Keratinocyte (primary cell): ENCODE measurements at places on chromosomes 6 and 20.
A peak's percentile ranks its signal among the peaks of the same experiment; 100 is the strongest.

GRCh38 chr20:62428396-62429295 lies 1.3 kb upstream of the RBBP8NL start:
- DNase-seq, result no peak

DNA sequence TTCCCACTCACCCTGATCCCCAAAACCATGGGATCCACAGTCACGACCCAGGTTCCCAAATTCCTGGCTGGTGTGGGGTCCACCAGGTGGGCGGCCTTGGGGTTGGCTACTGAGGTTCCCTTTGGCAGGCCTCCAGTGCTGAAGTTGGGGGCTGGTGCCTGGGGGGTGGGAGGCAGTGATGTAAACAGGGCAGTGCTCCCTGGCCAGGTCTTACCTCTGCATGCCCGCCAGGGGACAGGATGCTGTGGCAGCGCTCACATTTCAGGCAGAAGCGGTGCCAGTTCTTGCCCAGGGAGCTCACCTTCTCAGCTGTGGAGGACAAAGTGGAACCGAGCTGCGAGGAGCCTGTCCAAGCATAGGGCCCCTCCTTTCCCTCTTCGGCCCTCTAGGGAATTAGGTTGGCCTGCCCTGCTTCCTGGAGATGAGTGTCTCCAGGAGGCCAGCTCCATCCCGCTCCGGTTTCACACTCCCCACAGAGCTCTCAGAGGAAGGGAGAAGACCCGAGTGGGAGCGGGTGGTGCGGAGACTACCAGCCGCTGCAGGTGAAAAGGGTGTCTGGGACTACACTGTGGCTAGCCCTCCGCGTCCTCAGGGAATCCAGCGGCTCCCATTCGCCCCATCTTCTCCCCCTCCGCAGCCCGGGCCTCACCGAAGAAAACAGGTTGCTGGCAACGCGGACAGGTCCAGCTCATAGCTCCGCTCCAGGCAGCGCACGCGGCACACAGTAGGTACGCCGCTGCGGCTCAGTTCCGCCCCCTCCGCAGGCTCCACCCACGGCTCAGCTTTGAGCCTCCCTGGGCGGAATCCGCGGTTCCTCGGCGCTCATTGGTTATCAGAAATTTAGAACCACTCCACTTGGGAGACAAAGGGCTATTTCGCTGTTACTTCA lies at the start of gene CRIP3:
Gene CRIP3 (minus strand): TSS at position 726 of the 889 bp plus-strand sequence. CDS start 34 bp downstream, at position 692.
- DNase-seq, result no peak

- DNase-seq, result no peak
Measured at GRCh38 chr6:148790817-148791216, 44.0 kb downstream of the UST start.

- DNase-seq, result no peak
Measured at GRCh38 chr6:30795549-30796293, 51.4 kb upstream of the IER3 start.

DNA sequence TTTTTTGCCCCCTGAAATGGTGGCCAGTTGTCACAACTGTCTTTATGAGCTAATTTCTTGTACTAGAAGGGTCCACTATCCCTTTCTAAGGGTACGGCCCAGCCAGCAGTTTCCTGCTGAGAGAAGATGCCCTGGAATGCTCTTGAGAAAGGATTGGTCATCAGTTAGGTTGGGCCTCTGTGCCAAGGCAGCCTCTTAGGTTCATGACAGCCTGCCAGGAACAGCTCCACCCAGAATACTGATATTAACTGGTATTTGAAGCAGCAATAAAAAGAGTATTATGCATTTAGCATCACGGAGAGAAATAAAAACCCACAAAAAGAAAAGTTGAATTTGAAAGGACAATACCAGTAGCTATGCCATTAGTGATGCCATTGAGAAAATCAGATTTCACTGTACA lies 9.0 kb upstream of the HINT3 start:
- no peak for DNase-seq

GRCh38 chr20:19527509-19527908 lies 230.5 kb upstream of the RIN2 start:
- no peak for DNase-seq

DNA sequence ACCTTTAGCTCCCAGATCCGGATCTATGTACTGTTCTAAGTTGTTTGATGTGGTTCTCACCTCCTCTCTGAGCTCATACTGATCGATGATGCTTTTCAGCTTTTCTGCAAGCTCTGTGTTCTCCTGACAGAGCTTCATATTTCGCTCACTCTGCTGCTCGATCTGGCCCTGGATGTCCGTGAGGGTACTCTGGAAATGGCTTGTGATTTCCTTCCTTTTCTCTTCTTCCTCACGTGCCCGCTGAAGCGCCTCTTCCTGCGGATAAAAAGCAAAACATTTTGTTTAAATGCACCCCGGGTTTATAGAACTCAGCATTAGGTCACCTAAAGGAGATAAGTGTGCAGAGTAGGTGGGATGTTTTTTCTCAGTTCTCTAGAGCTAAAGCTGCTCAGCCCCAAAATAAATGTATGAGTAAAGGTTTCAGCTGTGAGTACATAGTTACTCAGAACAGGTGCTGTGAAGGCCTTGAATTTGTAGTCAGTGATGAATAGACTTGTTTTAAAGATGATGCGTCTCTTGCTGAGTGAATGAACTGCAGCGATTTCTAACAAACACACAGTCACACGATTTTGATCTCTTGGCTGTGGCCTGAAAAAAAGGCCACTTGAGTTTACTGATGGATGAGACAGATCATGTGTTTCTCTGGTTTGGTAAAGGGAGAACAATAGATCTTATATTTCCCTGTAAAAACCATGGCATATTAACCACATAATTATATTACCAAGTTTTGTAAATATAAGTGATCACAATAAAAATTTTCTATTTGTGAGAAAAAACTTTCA lies 29.1 kb downstream of the TXLNB start:
- DNase-seq, result peak; percentile 23

DNA sequence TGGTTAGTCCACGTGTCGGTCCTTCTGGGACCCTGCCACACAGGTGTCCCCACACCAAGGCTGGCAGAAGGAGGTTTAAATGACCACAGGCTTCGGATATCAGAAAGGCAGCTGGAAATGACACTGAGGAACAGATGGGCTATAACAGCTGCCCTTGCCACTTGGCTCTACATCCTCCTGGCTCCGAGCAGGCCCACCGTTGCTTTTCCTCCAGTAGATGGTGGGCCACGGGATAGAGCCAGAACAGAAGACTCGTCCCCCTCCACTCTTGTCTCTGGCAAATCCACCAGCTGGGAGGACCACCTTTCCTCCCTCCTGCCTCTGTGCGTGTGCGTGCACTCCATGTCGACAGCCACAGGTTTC lies 17.6 kb downstream of the WRNIP1 start:
- DNase-seq, result no peak

GRCh38 chr6:91868539-91869202 lies 1281.8 kb upstream of the MAP3K7 start:
- DNase-seq, result no peak

DNA sequence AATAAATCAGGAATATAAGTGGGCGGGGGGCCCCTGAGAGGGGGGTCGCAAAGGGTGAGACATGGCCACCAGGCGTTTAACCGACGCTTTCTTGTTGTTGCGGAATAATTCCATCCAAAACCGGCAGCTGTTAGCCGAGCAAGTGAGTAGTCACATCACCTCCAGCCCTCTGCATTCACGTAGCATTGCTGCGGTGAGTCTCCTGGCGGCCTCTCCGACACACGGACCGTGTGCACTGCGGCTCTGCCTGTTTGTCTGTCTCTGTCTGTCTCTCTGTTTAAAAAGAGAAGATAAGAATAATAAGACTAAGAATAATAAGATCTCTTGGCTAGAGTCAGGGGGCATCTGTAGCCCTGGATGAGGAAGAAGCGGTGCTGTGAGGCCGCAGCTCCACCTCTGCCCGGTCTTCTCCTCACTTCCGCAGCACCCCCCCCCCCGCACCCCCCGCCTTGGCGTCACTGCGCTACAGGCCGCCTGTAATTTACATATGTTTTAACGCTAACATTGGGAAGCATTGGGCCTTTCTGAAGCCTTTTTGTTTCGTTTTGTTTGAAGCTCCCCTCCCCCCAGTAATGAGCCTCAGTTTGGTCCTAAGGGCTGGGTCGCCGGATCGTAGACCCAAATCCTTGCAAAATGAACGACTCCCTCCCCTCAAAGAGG lies 993 bp downstream of the STX16 start:
- DNase-seq, result no peak
